ENCODE measurements at places on chromosomes 7 and 10. TPM values are rescaled to one million over a fixed set of nuclear protein-coding genes. Genes with fewer than 3 reads are reported as not detected.

Gene HMX2
- total RNA-seq = not detected

DNA sequence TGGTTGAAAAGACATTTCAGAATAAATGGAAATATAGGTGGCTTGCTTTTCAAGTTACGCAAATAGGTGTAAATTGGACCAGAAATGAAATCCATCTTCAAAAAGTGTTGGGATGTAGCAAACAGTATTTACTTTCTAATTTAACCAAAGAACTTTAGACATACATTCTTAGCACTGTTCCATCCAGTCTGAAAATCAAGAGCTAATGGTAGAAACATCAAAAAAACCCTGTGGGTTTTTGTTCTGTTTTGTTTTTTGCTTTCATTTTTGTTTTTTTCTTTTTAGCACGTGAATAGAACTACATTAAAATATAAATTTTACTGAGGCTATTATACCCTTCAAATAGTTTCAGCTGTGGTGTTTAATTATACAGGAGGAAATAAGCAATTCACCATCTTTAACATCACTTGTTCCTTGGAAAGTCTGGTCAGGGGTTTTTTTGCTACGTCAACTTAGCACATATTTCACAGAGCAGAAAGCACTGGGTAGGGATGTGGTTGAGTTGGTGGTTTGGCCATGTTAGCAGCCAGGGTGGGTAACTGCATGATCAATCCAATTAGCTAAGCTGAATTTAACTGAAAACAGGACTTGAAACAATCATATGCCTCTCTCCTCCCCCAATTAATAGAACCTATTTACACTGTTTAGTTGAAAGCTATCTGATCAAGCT lies 275.4 kb upstream of the PFKP start:
- H3K4me3 ChIP-seq = no peak overlapping the region
- H3K27me3 ChIP-seq = no peaks in the 10 kb centered on the region
- no peak overlapping the region for H3K27ac ChIP-seq
- H3K4me1 ChIP-seq = no peaks in the 10 kb centered on the region
- no peak for DNase-seq

Gene OR9A2
- total RNA-seq = 2.0 TPM

DNA sequence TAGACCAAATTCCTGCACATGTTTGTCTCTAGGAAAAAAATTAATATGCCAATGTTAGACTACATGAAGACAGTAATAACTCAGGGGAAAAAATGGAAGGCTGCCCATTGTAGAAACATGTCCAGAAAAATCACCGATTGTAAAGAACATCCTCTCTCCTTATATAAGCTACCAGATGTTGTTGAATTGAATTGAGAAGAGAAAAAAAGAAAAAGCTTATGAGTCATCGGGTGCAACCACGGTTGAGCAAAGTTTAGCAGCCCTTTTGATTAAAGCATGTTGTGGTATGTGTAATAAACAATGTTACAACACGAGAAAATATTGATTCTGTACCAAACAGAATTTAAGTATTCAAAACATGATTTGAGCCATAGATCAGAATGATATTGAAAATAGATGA lies 102.3 kb upstream of the ARHGAP21 start:
- H3K36me3 ChIP-seq = no peaks in the 10 kb centered on the region
- no peaks in the 10 kb centered on the region for H3K4me1 ChIP-seq
- H3K4me3 ChIP-seq = no peak overlapping the region
- no peaks in the 10 kb centered on the region for H3K27me3 ChIP-seq
- DNase-seq = no peak

DNA sequence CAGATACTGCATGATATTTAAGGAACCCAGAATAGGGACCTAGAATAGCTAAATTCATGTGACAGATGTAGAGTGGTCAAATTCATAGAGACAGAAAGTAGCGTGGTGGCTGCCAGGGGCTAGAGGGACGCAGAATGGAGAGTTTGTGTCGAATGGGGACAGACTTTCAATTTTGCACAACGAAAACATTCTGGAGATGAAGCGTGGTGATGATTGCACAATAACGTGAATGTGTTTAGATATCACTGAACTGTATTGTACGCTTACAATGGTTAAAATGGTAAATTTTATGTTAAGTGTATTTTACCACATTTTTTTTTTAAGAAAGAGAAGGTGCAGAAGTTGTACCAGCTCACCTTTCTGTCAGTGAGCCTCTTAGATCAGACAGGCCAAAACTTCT lies 137.8 kb upstream of the TNS3 start:
- no peaks in the 10 kb centered on the region for H3K36me3 ChIP-seq
- no peaks in the 10 kb centered on the region for H3K4me1 ChIP-seq
- DNase-seq = no peak
- H3K27me3 ChIP-seq = no peaks in the 10 kb centered on the region
- H3K4me3 ChIP-seq = no peak overlapping the region
